AG04449 (cell line): ENCODE measurements at places on chromosomes 6 and 20.

GRCh38 chr20:4817230-4817671 is 95.5 kb downstream of the PRND start:
- DNase-seq: no peak

- DNase-seq: no peak
Measured at GRCh38 chr6:13131935-13132661, 196.2 kb downstream of the TBC1D7 start.

DNA sequence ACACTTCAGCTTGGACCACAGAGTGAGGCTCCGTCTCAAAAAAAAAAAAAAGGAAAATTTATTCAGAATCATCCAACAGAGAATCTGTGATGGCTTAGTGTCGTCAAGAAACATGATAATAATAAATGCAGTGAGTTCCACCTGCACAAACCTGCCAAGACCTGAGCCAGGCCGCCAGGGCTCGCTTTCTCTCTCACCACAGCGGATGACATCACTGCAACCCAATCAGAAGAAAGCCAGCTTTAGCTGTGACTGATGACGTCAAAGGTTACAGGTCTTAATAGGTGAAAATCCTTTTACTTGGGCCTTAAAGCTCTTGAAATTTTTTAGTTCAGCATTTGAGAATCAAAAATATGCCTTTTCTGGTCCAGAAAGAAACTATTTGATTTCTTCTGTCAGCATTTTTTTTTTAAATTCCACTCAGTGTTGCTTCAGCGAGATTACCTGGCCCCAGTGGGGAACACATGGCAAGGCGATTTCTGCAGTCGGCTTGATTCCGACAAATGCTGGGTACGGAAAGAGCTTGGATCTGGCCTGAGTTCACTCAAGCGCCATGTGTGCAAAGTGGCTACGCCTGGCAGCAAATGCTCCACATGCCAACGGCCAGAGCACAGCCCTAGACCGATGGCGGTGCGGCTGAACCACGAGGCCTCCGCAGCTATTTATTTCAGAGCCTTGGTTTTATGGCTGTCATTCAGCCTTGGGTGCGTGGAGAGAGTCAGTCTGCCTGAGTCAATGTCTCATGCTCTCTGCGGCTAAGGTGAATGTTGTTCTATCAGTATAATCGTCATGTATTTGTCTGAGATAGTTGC is 105.7 kb upstream of the QKI start:
- DNase-seq: no peak

DNA sequence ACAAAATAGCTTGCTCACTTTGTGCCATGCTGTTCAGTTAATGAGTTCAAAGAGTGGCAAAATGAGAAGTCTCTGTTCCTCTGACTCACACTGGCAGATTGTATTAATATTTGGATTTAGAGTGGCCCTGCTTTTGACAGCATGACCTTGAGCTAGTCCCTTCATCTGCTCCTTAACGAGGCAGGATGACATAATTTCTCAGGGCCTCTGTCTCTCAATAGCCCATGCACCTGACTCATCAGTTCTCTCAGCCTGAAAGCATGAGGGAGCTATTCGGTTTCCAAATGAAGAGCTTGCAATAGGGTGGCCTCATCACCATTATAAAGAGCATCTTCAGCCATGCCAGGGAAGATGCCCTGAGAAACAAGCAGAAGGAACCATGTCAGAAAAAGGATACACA is 38.2 kb downstream of the CAP2 start:
- DNase-seq: no peak

- DNase-seq: no peak
Measured at GRCh38 chr6:169864148-169865020, 113.0 kb downstream of the ERMARD start.

DNA sequence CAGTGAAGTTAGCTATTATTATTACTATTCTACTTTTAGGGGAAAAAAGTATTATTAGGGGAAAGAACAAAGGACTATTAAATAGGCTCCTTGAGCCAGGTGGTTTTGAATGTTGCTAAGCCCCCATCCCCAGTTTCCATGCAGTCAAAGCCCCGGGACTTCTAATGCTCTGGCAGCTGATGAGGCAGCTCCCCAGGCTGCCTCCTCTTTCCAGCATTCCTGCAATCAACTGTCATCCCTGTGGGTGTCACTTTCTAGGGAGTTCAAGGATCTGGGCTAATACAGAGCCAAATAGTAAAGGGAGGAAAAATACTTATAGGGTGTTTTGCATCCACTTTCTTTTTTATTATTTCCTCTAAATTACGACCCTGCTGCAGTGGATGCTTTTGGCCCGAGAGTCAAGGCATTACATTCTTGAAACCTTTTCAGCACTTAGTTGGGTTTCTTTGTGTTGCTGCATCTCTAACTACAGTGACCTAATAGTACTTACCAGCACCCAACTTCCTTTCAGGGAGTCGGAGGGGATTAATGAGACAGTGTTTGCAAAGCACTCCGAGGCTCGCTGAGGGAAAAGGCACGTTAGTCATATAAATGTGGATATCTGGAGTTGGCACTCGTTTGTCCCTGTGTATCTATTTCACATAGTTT is 303.9 kb upstream of the MAP3K7 start:
- no peak for DNase-seq

DNA sequence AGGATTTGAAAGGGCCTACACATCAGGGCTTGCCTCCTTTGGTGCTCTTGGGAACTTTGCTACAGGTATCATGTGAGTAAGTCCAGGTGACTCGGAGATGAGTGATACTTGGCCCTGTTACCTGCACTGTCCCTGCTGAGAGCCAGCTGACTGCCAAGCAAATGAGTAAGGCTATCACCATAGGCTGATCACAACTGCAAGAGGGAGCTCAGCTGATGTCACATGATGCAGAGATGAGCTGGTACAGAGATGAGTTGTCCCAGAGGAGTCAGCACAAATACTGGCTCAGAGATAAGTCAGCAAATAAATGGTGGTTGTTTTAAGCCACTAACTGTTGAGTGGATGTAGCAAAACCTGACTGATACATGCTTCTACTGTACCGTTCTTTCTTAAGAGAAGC is 41.4 kb downstream of the LAMP5 start:
- no peak for DNase-seq

- DNase-seq: no peak
Measured at GRCh38 chr6:158358450-158359077, 46.3 kb downstream of the TULP4 start.

DNA sequence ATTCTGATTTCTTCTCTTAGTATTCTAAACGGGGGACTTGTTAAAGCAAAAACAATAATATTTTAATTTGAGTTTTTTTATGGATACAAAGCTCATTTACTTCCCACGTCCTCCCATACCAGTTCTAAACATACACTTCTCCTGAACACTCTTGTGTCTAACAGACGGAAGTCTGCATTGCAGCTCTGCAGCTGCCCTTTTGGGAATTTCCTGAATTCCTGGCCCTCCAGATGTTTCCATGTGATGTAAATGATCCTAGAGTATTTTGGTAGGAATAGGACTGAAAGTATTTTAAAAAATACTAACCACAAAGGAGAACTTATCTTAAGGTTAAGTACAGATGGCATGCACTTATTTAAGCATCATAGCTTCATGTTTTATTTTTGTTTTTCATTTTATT is 886.7 kb downstream of the TBC1D32 start:
- DNase-seq: no peak

DNA sequence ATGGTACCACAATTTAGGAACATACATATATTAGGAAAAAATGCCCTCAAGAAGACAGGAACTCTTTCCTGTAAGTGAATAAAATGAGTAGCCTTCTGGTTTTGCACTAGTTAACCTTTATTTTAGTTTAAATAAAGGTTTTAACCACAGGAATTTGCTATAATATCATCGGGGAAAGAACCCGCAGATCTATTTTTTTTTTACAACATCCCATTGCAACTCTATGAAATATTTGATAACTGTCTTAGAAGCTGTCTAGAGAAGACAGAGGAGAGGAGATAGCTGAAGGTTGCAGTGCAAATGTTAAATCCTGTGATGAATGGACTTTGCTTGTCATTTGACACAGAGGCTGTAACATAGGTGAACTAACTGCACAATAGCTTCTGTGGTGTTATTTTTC is 69.5 kb downstream of the TINAG start:
- no peak for DNase-seq

- DNase-seq: no peak
Measured at GRCh38 chr6:166402582-166403277, 20.0 kb upstream of the MPC1 start.

DNA sequence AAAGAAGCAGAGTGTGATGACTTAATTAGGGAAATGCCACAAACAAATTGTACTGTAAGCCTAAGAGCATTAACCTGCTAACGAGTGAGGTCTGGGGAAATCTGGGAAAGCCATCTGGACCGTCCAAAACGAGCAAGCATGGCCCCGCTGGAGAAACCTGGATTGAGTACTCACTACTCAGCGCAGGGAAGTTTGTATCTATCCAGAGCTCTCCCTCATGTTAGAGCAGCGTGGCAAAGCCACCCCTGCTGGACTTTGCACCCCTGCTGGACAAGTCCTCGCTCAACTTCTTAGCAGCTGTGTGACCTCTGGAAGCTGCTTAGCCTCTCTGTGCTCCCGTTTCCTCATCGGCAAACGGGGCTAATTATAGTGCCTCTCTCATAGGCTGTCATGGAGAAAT is 37.3 kb downstream of the PSMG4 start:
- DNase-seq: no peak

- DNase-seq: no peak
Measured at GRCh38 chr6:168692193-168692914, 251.4 kb downstream of the SMOC2 start.

GRCh38 chr6:84469144-84469543 is 241.7 kb upstream of the CEP162 start:
- DNase-seq: no peak

GRCh38 chr6:165167861-165168260 is 141.5 kb downstream of the C6orf118 start:
- no peak for DNase-seq

DNA sequence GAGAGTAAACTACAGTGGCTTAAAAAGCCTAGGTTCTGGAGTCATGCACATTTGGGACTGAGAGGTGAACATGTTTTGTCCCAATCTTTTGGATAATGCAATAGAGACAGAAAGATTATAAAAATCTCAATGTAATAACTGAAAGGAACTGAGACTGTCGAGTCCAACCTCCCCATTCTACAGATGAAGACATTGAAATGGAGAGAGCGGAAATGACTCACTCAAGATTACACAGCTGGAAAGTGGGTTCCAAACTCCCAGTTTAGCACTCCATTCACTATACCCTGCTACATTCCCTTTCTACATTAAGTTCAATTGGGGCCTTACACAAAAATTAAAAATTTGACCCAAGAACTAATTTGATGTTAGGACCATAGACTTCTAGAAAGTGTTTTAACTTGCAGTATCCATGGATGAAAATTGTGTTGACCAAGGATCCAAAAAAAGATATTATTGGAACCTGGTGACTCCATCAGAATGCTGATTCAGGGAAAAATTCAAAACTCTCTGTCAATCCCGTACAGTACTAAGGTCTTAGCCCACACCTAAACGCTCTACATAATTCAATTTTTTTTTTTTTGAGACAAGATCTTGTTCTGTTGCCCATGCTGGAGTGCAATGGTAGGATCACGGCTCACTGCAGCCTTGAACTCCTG is 1.5 kb upstream of the ILRUN start:
- no peak for DNase-seq

GRCh38 chr20:9134346-9134745 is 65.5 kb downstream of the PLCB4 start:
- no peak for DNase-seq

DNA sequence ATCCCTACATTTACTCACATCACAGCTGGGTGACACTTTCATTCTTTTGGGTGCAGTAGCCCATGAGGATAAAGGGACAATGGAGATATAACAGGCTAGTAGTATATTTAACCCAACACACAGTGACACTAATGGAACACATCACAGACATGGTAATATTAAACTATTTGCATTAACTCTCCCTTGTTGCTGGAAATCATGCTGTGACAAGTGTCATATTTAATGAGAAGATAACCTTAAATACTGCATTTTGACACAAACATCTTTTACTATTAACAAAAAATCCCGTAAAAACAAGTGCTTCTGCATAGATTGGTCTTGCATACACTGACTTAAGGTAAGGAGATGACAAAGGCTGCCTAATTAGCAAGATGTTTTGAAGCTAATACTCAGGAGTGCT is 45.5 kb downstream of the CNR1 start:
- no peak for DNase-seq

- no peak for DNase-seq
Measured at GRCh38 chr6:2718334-2719092, 32.2 kb downstream of the MYLK4 start.

DNA sequence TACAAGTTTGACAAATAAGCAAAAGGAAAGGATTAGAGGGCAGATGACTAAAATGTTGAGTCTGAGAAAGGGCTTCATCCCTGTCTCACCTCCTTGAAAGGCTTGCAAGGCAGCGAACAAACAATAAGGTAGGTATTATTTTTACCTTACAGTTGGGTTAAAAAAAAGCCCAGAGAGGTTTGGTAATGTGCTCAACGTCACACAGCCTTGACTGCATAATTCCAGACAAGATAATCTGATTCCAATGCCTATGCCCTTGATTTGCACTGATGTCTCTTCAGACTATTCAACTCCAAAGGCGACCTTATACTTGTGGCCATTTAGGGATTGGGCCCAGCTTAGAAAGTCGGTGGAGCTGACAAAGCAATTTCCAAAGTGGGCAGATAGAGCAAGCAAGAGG is 1.7 kb downstream of the ARG1 start:
- DNase-seq: no peak

DNA sequence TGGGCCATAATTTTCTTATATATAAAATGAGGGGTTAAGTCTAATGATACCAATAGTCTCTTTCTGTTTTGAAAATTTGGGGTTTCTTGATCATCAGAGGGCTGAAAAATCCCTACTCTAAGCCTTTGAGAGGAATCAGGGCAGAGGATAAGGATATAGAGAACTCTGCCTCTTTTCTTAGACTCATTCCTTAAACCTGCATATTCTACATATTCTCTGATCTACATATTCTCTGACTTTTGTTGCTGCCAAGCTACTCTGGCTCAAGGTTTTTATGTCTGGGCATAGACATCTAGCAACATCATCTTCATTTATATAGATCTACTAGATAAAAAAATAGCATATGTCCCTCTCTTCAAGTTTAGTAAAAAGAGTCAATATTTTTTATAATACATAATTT is 71.2 kb downstream of the FLRT3 start:
- no peak for DNase-seq

DNA sequence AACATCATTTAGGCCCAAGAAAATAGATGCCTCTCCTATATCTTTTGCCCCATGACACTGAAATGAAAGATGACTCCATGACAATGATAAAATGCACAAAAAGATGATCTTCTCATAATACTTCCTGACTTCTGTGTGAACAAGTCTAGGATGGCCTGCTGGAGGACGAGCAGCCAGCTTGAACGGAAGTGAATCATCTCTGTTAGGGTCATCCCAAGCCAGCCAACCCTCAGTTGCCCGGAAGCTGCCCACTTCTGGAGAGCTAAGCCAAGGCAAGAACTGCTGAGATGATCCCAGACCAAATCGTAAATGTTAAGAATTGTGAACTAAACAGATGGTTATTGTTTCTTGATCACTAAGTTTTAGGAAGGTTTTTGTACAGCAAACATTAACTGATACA is 249.7 kb upstream of the HS3ST5 start:
- no peak for DNase-seq

DNA sequence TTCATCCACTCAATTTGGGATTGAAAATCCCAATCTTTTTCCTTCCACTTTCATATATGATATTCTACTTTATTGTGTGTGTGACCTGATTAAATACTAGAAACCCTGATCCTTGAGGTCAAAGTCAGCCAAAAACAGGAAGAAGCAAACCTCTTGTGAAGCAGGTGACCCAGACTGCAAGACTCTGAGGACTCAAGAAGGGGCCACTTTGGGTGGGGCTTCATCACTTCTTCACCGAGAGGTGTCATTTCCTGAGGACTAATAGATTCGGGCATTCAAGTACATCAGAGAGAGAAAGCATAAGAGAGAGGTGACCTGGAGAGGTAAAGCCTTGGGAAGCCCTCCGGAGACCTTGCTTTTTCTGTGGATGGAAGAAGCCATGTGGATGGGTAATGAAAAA is 129.0 kb downstream of the CFAP61 start:
- DNase-seq: no peak
